ENCODE measurements at places on chromosomes 2 and 18. TPM values are rescaled to one million over a fixed set of nuclear protein-coding genes. Genes with fewer than 3 reads are reported as not detected.

Gene DSG4
- total RNA-seq, result not detected

Gene ARHGAP15
- total RNA-seq, result 56.2 TPM

Gene DSC2
- not detected for total RNA-seq

Gene RAPGEF4
- total RNA-seq, result 0.37 TPM

Gene FOXD4L1
- total RNA-seq, result 0.17 TPM

Gene KIF1A
- total RNA-seq, result 0.47 TPM

Gene XDH
- total RNA-seq, result not detected

Gene SP3
- 104 TPM for total RNA-seq

Gene CFAP221
- not detected for total RNA-seq

Gene ANKRD44
- total RNA-seq, result 130 TPM

Gene SCYGR6
- total RNA-seq, result not detected

- no peak for DNase-seq
Measured at GRCh38 chr2:68057658-68058396, 5.0 kb downstream of the C1D start.

GRCh38 chr18:3230401-3231334 is 10.9 kb upstream of the MYOM1 start:
- DNase-seq, result no peak

- no peak for DNase-seq
Measured at GRCh38 chr2:127961729-127962128, 66.1 kb downstream of the SAP130 start.

DNA sequence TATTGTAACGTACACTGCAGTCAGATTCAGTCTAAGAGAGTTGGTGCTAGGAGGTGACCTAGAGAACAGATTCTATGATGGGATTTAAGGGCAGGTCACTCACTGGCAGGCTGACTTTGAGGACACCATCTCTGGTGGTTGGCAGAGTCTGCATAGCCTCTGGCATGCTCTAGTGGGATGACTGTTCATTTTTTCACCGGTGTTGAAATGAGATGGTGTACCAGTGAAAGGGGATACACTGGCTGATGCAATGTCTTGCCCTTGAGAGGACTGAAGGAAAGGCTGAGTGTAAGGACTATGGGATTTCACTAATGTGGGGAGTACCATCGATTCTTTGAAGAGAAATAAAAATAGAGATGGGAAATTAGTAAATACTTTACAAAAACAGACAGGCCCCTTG is 186.9 kb upstream of the PIEZO2 start:
- no peak for DNase-seq

DNA sequence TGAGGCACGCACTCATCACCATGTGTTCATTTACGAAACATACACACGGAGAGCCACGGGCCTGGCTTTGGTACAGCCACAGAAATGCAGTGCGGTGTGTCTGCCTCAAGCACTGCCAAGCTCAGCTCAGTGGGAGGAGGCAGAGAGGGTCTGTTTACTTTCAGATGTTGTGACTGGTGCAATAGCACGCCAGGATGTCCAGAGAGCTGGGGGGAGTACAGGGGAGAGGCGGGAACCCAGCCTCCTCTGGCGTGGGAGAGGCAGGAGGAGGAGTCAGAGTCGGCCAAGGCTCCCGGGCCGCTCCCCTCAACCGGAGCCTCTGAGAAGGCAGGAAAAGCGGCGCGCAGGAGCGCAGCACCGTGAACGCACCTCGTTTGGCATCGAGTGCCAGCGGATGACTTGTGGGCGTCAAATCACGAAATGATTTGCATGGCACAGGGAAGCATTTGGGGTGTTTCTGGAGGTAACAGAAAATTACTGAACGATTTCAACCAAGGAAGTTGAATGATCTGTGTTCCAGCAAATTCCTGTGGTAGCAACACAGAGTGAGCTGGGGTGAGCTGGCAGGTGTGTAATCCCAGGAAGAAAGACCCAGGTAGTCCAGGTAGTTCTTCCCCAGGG is 143.0 kb downstream of the ZNF516 start:
- DNase-seq, result no peak

DNA sequence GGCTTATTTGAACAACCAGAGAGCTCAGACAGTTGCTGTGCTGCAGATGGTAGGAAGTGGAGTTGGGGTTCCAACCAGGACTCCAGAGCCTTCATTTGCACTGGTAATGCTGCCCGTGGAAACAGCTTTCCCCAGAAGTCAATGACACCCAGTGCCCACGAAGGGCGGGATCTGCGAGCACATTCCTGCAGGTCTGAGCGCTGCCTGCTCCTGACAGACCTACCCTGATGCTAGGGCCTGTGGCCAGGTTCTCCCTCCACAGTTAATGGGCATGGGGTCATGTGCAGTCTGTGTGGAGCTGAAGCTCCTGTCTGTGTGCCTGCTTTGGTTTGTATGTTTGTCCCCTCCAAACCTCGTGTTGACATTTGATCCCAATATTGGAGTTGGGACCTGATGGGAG is 299.0 kb upstream of the HS6ST1 start:
- no peak for DNase-seq

DNA sequence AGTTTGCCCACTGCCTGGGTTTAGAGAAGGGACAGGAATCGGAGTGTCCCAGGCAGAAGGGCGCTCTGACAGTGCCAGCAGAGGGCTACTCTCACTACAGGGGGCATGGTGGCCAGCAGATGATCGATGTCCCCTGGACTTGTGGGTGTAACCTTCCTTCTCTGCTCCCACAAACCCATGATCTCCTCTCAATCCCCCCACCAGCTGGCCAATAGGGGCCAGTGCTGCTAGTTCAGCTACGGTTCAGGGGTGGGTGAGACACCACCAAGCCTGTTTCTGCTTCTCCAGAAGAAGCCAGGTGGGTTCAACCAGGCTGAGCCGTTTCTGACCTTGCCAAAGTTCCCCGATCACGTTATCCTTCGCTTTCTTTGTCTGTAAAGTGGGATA is 1.3 kb downstream of the NPPC start:
- DNase-seq, result no peak

DNA sequence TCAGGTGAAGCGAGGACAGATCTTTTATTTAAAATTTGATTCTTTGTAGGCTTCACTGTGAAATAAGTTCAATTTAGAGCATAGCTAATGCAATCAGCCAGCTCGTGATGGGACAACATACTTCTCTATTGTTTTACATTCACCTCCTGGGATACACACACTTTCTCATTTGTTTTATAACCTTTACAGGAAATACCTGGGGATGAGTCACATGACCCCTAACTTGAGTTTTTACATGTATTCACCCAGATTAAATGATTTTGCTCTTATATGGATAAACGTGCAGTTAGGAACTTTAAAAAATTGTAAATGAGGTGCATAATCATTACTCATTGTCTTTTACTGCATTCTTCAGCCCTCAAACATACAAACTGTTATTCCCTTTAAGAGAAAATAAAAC is 152.1 kb downstream of the NEDD4L start:
- no peak for DNase-seq

DNA sequence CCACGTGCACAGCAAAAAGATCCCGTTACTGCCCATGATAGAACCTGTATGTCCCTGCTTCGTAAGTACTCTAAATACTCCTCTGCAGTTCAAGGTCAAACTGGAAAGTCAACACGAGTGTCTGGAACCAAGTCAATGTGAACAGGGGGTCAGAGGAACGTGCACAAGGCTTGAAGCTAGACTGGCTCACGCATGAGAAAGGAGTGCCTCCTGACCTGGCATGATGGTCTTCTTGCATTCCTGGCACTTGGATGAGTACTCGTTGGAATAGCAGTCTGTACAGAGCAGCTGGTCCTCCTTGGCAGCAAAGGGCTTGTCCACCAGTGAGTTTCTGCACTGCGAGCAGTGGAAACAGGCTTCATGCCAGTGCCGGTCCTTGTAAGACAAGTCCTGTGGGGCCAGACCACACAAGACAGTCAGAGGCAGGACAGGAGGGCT is 25.5 kb downstream of the FHL2 start:
- no peak for DNase-seq

- no peak for DNase-seq
Measured at GRCh38 chr18:66168685-66169235, 417.9 kb downstream of the CDH7 start.

DNA sequence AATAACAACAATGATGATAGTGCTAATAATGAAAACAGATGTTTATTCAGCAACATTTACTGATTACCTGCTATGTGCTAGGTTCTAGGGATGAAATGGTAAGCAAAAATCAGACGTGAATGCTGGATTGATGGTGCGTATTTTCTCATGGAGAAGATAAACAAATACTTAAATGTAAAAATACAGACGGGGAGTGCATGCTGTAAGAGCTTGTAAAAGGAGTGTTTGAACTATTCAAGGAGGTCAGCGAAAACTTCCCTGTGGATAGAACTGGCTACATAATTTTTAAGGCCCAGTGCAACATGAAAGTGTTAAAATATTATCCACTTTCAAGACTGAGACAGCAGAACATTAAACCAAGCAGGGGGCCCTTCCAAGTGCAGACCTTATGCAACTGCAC is 22.1 kb downstream of the MTX2 start:
- no peak for DNase-seq

- no peak for DNase-seq
Measured at GRCh38 chr2:25885933-25886332, 7.6 kb upstream of the ASXL2 start.

DNA sequence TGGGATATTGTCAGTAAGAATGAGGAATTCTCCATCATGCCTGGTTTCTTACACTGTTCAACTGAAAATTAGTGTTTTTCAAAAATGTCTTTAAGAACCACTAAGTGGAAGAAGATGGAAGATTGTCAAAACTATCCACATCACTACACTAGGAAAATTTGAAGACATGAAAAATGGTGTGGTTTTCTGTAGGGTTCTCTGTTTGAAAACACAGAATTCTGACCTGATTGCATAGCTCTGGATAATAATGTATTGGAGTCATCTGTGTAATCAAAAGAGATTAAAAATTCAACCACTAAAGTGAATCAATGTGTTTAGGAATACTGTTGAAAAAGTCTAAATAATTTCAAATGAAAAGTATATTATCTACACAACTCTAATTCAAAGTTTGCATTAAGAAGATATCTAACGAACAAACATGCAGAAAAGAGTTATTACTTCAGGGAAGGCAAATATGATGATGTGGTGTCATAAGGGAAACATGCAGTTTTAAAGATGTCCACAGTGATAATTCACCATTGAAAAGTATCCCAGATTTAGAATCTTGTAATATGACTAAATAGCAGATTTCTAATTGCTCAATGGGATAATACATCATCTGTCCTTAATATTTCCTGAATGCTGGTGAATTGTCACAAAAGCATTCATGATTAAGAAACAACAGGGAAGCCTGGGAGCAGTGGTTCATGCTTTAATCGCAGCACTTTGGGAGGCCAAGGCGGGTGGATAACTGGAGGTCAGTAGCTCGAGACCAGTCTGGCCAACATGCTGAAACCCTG is 116.9 kb downstream of the ERBB4 start:
- DNase-seq, result no peak

DNA sequence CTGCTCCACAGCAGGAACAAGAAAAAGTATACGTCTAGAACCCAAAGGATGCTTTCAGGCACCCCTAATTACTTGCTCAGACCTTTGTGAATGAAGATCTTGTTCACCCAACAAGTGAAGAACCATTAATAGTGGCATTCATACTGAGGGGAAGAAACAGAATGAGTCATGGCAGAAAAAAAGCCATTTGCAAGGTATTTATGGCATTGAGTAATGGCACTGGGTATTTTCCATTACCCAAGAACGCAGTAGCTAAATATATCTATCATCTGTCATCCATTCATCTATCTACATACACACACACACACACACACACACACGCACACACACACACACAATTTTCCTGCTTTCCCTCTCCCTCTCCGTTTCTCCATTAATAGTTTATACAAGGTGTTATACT is 56.4 kb upstream of the XIRP2 start:
- DNase-seq, result no peak

DNA sequence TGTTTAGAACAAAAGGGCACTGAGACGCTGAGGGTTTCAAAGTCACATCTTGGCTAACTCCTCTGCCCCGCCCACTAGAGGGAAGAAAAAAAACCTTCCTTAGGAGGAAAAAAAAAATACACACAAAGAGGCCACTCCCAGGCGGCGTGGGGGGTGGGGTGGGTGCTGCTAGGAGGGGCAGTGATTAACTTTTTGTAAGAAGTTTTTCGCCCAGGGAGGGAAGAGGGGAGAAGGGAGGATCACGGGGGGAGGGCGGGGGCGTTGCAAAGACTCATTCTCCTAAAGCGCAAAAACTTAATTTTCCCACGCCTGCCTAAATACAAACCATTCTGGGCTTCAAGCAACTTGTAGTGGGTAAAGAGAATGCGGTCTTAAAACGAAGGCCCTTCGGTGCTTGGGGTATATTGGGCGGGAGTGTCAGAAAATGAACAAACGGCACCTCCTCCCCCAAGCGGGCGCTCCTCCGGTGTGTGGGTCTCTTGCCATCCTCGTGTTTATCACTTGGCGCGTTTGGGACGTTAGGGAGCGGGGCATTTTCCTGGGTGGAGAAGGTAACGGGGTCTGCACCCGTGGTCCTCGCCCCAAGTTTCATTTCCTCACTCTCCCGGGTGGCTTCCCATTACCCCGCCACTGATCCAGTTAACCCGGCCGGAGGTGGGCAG is 1.7 kb downstream of the CXCR4 start:
- DNase-seq, result peak; percentile 92

- no peak for DNase-seq
Measured at GRCh38 chr18:29418136-29418535, 1241.2 kb upstream of the CDH2 start.

DNA sequence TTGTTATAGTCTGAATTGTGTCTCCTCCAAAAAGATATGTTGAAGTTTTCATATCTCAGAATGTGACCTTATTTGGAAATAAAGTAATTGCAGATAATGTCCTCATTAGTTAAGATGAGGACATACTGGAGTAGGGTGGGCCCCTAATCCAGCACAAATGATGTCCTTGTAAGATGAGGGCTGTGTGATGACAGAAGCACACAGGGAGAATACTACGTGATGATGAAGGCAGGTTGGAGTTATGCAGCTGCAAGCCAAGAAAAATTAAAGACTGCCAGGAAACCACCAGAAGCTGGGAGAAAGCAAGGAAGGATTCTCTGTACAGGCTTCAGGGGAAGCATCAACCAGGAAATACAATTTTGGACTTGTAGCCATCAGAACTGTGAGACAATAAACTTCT is 58.3 kb upstream of the PNPT1 start:
- DNase-seq, result no peak

- no peak for DNase-seq
Measured at GRCh38 chr2:156437931-156438410, 1.8 kb downstream of the GPD2 start.

DNA sequence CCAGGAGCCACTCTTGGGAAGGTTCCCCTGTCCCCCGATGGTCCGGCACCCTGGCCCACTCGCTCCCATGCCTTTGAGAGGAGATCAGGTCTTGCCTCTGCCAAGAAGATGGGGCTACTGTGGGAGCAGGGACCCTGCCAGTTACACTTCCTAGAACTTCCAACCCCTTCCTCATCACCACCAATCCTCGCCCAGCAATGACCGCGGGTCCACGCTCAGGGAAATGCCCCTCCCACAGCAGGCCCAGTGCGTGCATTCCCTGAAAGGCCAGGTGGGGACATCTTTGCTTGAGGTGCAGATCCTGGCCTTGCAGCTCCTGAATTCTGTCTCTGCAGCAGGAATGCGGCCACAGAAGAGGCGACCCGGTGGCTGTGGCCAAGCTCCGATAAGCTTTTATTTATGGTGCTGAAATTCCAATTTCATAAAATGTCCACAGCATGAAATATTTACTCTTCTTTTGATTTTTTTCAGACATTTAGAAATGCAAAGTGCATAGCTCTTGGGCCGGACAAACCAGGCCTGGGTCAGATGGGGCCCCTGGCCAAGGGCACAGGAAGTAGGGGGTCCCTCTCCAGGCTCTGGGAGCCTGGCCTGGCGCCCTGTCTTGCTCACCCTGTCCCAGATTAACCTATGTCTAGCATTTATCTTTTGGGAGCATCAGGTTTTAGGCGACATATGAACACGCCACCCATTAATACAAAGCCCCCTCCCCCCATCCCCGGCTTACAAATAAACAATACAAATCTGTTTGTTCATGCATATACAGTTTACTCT is 29.8 kb downstream of the PXDN start:
- no peak for DNase-seq
